NT2/D1 (cell line): ENCODE measurements at places on chromosomes 3 and 15.

- no peak for DNase-seq
Observed at GRCh38 chr3:11716573-11717290, 73.0 kb upstream of the VGLL4 start.

- no peak for DNase-seq
Observed at GRCh38 chr3:171295484-171296373, 164.5 kb downstream of the TNIK start.

DNA sequence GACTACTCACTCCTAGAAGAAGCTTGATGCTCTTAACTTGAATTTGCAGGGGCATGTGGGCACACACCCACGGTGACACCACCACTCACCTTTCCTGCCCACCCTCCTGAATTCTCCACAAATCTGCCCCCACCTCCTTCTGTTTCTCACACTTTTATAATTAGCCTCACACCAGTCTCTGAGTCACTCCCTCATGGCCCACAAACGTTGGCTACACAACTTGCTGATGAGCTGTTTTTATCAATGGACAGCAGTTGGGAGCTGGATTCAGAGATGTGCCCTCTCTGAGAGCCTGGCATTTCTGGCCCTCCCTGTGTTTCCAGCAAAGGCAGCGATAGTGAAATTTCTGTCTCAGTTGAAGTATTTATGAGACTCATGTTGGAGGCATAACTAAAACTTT lies 1.3 kb downstream of the COLQ start:
- no peak for DNase-seq

DNA sequence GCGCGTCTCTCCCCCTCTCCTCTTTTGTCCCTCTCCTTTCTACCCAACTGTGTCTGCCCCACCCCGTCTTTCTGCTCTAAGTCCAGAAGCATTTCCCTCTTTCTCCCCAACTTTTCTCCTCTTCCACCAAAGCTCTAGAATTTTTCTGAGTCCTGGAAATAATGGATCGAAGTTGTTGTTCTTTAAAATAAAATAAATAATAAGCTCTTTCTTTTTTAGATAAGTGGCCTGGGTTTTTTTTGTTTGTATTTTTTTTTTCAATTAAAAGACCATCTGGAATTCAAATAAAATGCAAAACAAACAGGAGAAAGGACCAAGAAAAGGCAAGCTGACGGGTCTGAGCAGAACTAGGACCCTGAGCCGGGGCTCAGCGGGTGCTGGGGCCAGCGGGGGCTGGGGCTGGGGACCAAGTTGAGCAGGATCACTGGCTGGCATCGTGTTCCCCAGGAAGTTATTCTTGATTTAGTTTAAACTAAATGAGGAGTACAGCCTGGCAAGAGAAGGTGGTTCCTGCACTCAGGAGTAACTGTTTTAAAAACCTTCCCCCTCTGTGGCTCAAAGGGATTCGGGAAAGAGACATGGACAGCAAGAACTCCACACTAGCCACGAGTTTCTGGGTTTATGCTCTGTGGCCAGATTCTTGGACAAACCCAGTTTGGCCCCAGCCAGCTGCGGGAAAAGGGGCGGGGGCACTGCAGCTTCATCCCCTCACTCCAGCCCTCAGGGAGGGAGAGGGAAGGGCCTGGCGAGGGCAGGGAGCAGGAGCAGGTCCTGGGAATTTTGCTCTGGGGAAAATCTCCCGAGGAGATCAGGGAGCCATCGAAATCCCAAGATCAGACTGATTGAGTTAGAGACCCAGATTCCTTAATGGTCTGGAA lies 8.4 kb downstream of the GATA2 start:
- DNase-seq: no peak

- DNase-seq: no peak
Observed at GRCh38 chr3:130700541-130700940, 46.1 kb downstream of the PIK3R4 start.

GRCh38 chr15:66115568-66116206 lies 137.9 kb downstream of the MEGF11 start:
- no peak for DNase-seq

GRCh38 chr3:1728510-1728909 lies 370.2 kb upstream of the CNTN4 start:
- DNase-seq: no peak

GRCh38 chr3:29282427-29283230 lies 1.8 kb downstream of the RBMS3 start:
- DNase-seq: no peak

DNA sequence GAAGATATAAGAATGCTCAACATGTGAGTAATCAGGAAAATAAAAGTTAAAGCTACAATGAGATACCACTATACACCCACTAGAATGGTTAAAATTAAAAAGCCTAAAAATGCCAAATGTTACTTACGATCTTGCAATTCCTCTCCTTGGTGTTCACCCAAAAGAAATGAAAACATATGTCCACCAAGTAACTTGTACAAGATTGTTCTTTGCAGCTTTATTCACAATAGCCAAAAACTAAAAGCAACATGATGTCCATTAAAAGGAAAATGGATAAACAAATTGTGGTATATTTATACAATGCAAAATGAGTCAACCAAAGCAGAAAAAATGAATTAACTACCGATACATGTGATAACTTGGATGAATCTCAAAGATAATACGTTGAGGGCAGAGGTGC lies 301.6 kb upstream of the THBS1 start:
- no peak for DNase-seq

DNA sequence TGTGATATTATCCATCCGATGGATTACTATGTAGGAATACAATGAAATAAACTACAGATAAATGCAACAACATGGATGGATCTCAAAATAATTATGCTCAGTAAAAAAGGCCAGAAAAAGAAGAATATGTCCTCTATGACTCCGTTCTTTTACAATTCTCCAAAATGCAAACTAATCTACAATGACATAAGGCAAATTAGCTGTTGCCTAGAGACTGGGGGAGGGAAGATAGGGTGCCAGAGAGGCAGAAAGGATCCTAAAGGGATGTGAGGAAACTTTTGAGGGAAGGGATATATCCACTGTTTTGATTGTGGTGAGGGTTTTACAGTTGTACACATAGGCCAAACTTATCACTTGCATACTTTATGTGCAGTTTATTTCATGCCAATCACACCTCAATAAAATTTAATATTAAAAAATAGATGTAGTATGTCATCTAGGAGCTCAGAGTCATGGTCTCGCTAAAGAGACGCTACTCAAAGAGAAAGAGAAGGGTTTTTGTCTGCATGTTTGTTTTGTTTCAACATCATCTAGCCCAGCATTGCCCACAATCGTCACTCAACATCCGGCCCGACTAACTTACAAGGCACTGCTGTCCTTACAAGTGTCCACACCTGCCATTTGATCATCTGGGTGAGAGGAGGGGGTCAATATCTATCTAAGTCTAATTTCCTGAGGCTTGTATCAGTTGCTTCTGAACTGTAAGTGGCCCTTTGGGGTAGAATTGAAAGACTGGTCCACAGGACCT lies 29.5 kb downstream of the HES1 start:
- DNase-seq: no peak

DNA sequence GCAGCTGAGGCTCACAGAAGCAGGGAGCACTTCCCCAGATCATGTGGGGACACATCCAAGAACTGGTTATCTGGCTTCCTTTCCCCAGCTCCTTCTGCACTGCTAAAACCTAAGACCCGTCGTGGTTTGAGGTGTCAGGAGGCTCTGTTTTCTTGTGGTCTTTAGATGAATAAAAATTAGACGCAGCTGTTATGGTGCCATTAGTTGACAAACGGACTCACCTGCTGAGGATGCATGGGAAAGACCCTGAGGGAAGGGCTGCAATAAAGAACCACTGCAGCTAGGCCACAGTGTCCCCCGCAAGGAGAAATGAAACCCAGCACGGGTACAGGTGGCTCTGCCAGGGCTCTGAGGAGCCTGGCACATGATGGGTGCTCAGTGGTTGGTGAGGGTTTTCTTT lies 99.4 kb downstream of the IQSEC1 start:
- no peak for DNase-seq

- DNase-seq: no peak
Observed at GRCh38 chr15:72858205-72858604, 74.6 kb upstream of the ADPGK start.

DNA sequence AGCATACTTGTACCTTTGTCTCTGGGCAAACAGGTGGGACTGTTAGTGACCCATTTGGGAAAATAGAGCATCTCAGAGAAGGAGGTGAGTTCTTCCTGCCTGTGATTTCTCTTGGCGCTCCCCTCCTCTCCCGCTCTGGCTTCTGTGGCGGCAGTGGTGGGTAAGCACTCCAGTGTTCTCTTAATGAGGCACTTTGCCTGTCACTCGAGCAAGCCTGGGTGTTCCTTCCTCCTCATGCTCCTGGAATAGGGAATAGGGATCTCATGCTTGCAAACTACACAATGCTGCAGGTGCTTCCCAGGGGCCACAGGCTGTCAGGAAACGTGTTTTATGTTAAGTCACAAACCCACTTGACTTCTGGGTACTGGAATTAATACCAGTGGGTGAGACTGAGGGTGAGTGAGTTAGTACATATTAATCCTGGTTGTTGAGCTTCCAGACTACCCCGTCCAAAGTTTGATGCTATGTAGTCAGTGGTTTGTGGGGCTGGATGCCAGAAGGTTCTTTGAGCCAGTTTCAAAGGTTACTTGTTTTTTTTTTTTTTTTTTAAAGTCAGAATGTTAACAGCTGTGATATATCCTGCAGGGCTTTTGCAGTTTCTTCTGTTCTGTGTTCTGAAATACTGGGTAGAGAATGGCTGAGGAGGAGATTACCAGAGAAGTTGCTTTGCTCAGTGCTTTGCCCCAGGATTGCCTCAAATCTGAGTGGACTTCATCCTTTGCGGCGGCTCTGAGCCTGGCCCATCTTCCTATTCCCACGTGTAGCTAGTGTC lies 30.5 kb downstream of the EDEM1 start:
- DNase-seq: no peak

GRCh38 chr15:30072630-30073029 lies 10.1 kb upstream of the GOLGA8J start:
- no peak for DNase-seq
